ENCODE measurements at places on chromosomes 11 and 22. TPM values are rescaled to one million over a fixed set of nuclear protein-coding genes. Genes with fewer than 3 reads are reported as not detected.

The OR4D5 gene
- total RNA-seq, result 0.15 TPM

- no peaks in the 10 kb centered on the region for H3K27me3 ChIP-seq
- no peaks in the 10 kb centered on the region for H3K4me1 ChIP-seq
- H3K36me3 ChIP-seq, result no peaks in the 10 kb centered on the region
- H3K4me3 ChIP-seq, result no peak overlapping the region
- DNase-seq, result no peak
These were observed 141.6 kb downstream of the TRPC6 start for GRCh38 chr11:101442171-101442570.

DNA sequence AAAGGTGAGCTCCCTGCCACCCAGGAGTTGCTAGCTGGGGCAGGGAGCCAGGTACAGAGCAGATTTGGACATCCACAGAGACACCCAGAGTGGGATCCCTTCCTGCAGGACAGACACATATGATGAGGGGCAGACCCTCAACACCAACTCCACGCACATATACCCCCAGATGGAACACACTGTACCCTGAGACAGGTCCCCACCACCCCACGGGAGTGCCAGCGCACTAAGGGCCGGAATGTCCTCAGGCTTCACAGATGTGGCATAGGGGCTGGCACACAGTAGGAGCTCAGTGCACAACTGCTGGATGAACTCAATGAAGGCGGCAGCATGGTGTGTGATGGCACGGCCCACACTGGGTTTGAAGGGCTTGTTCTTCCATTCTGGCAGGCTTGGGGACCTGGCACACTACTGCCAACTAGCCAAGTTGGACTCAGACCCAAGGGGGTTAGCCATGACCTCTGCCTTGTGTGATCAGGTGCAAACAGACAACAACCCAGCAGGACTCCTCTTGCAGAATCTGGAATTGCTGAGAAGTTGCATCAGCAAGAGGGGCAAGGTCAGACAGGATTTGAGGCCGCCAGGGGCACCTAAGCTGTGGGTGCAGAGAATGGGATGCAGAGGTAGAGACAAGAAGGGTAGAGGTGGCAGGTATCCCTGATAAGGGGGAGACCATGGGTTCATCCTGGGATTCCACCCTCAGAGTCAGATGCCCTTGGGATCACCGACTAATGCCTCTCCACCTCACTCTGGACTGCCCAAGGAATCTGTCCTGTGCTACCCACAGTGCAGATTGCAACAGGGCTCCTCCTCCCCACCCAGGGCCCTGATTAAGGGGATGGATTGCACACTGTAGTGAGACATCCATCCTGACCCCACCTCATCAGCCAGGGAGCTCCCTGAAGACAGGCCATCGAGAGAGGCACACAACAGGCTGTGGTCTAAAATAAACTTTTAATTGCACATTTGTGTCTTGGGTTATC, 2.4 kb downstream of the C22orf15 start:
- DNase-seq, result no peak
- no peaks in the 10 kb centered on the region for H3K27me3 ChIP-seq
- no peak overlapping the region for H3K4me3 ChIP-seq
- H3K27ac ChIP-seq, result no peak overlapping the region

- H3K4me3 ChIP-seq, result no peak overlapping the region
- DNase-seq, result no peak
- peak overlapping the region; percentile 40 for H3K27ac ChIP-seq
- no peaks in the 10 kb centered on the region for H3K27me3 ChIP-seq
- peaks cover 52% of the 10 kb centered on the region for H3K36me3 ChIP-seq
These were observed 70.4 kb downstream of the NCAPD3 start for GRCh38 chr11:134153147-134153905.
